ENCODE measurements at places on chromosomes 1 and 21. TPM values are rescaled to one million over a fixed set of nuclear protein-coding genes. Genes with fewer than 3 reads are reported as not detected.

DNA sequence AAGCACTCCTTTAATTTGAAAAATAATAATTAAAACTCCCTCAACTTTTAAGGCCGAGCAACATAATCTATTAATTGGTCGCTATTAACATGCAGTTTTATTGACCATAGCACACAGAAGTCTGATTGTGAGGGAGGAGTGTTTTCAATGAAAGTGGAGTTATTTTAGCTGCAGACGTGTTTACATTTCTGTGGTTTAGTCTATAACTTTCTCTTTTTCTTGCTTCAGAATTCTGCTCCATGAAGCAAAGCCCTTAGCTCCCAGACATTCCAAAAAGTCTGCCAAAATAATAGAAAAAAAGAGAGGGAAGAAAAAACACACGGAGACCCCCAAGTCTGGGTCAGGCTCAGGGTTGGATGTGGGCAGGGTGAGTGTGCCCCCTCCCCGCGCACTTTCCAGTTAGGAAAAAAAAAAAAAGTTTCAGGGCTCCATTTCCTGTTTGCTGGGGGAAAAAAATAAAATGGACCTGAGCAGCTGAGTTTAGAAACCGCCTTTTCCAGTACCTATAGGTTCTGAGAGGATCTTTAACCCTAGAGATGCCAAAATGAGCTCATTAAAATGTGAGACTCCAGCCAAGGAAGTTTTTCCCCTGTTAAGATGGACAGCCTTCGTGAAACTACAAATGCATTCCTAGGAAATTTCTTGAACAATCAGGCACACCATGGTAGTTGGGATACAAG lies 143.7 kb upstream of the ETS2 start:
- no peak for DNase-seq

DNA sequence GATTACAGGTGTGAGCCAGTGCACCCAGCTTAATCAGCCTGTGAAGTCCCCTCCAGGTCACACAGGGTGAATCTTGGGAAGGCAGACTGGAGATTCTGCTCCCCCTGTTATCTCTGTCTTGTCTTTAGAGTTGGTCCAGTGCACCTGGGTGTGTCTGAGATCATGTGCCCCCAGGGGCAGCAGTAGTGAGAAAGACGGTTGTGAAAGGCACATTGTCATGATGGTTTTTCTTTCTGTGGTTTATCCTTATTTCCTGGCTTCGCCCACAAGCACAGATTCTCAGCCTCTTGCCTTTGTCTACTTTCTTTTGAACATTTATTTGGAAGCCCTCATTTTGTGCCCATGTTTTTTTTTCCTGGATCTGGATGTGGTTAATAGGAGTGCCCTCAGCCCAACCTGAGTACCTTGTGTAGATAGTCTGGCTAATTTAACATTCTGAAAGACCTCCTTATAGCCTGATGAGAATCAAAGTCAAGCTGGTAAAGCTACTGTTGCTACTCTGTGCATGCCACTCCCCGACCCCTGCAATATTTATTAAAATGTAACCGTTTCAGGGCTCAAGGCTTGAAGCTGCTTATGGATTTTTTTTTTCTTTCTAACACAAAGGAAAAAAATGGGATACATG lies 23.7 kb downstream of the UCK2 start:
- no peak for DNase-seq

GRCh38 chr1:113545626-113546025 lies 155.3 kb downstream of the MAGI3 start:
- no peak for DNase-seq

GJA4 gene
- polyA plus RNA-seq: 13.0 TPM

- no peak for DNase-seq
Observed at GRCh38 chr21:43694437-43695079, 24.4 kb upstream of the PDXK start.

Data from psoas muscle (tissue), 8 donors.